ENCODE measurements at places on chromosomes 1 and 21.
A peak's percentile ranks its signal among the peaks of the same experiment; 100 is the strongest.

- no peak for DNase-seq
Observed at GRCh38 chr1:241606544-241606943, 33.6 kb downstream of the CHML start.

GRCh38 chr1:82116105-82116504 lies 315.4 kb downstream of the ADGRL2 start:
- DNase-seq: no peak

DNA sequence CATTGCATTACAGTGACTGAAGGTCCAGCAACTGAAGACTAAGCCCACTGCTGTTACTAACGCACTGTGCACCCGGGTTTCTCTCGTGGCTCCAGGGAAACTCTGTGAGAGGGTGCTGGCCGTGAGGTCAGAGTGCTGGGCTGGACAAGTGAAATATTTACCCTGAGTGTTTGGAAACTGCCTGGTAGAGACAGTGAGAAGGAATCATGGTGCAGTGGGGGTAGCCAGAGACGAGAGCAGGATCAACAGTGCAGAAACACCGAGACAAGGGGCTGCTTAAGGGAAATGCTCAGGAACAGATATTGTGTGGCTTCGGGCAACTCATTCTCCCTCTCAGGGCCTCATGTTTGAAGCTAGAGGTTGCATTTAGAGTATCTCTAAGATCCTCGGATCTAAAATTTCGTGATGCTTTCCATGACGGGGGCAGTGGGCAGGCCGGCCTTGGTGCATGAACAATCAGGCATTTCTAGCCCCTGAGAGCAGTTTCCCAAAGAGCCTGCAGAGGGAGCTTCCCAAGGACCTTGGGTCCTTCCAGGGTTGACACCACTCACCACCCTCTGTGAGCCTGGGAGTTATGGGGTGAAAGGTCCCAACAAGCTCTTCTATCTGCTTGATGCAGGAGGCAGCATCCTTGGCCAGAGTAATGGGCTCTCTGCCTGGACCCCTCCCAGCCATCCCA lies 9.7 kb downstream of the CD2 start:
- DNase-seq: peak; percentile 43

GRCh38 chr1:50516056-50516455 lies 92.8 kb upstream of the DMRTA2 start:
- no peak for DNase-seq

DNA sequence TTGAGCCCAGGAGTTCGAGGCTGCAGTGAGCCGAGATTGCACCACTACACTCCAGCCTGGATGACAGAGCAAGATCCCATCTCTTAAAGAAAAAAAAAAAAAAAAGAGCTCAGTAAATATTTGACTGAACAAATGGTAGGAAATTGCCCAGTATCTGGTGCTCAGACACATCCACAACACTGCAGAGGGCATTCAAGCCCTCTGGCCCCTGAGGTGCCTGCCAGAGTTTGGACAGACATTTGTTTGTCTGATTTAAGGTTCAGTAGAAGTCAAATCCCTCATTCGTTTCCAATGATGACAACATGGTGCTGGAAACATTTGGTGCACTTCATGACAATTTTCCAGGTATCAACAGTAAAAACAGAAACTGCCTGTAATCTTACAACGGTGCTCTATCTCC lies 86.6 kb downstream of the HLCS start:
- DNase-seq: no peak

DNA sequence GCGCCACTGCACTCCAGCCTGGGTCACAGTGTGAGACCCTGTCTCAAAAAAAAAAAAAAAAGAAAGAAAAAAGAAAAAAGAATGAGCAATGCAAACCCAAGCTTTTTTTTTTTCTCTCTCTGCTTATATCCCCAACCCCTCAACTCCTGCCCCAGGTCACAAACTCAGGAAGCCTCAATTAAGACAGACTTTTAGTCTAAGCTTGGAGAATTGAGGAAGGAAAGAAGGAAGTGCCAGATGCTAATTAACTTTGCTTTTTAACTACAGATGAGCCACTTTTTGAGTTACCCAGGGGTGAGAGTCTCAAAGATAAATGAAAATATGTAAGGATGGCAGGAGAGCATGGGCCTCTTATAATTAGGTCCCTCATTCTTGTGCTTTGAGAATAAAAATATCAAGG lies 33.3 kb downstream of the PIK3CD start:
- no peak for DNase-seq
